T-helper 22 cell (primary cell): ENCODE measurements at places on chromosomes 3 and 15.

- no peak for DNase-seq
Measured at GRCh38 chr3:143977341-143978262, 6.0 kb downstream of the DIPK2A start.

- no peak for DNase-seq
Measured at GRCh38 chr15:62849316-62850106, 193.0 kb upstream of the TPM1 start.

GRCh38 chr3:13046569-13047274 lies 26.5 kb downstream of the IQSEC1 start:
- no peak for DNase-seq

- no peak for DNase-seq
Measured at GRCh38 chr3:188947401-188948280, 224.1 kb upstream of the TPRG1 start.

GRCh38 chr15:53962646-53963561 lies 15.3 kb upstream of the UNC13C start:
- no peak for DNase-seq

DNA sequence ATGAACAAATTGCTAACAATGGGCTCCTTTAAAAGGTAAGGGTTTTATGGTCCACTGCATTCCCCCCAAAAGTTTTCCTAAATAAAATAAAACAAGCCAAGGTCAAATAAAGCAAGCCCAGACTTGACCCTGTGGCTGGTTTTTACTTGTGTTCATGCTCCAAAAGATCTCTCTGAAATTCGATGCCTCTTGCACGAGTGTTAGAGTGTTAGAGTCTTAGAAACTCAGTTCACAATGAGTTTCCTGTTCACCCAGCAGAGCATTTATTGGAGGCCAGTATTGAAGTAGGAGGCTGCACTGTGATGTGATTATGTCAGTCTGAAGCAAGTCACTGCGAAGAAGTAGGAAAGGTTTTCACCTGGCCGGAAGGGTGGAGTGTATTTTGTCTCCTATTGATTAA lies 59.9 kb upstream of the LRTM1 start:
- DNase-seq, result no peak

- DNase-seq, result no peak
Measured at GRCh38 chr15:88255484-88256278, 858 bp downstream of the NTRK3 start.

DNA sequence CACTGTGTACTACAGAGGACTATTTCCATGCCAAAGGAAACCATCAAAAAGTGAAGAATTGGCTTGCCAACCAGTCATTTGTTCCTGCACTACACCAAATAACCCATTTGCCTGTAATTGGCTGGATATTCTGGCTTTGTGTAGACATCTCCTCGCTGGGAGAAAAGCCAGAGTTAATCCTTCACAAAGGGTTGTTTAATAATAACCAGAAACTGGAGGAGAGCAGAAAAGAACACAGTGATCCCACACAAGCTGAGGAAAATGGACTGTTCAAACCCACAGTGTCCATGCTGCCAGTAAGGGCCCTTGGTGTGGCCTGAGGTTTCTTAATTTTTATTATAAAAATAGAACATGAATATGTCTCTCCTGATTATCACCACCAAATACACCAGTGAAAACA lies 294.0 kb downstream of the RORA start:
- DNase-seq, result no peak

DNA sequence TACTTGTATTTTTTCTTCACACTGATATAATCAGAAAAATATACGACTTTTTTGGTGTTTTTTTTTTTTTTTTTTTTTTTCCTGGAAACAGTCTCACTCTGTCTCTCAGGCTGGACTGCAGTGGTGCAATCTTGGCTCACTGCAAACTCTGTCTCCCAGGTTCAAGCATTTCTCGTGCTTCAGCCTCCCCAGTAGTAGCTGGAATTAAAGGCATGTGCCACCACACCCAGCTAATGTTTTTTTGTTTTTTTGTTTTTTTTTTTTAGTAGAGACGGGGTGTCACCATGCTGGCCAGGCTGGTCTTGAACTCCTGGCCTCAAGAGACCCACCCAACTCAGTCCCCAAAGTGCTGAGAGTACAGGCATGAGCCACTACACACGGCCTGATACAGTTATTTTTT lies 20.8 kb upstream of the DNAAF4 start:
- DNase-seq, result no peak

DNA sequence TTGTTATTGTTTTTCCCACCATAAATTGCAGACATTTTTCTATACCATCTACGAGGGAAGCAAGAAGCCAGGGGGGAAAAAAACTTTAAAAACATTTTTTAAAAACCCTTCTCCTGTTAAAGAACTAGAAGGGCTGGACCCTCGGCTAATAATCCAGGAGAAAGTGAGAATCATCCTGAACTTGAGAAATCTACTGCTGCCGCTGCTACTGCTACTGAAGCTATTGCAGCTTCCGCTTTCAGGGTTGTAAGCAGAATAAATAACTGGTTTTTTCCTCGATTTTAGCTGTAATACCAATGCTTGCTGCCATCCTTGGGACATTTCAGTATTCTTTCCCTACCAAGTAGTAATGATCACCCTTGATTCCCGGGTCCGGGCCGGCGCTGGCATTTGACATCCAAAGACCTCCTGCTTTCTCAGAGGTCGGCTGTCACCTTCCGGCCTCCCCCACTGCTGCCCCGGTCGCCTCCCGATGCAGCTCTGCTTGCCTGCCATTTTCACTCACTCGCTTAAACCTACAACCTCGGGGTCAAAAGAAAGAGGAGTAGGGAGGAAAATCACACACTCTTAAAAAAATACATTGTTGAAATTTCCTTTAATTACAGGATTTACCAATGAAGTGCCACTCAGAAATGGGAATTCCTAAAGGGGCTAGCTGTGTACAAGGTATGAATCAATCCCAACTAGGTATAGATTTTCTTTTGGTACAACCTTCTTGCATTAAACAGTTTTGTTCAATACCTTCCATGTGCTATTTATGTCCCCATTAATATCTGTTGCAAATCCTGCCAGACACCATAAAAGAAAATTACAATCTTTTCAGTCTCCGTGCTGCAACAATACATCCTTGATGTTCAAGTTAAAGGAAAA lies 674 bp upstream of the MECOM start:
- DNase-seq, result no peak

DNA sequence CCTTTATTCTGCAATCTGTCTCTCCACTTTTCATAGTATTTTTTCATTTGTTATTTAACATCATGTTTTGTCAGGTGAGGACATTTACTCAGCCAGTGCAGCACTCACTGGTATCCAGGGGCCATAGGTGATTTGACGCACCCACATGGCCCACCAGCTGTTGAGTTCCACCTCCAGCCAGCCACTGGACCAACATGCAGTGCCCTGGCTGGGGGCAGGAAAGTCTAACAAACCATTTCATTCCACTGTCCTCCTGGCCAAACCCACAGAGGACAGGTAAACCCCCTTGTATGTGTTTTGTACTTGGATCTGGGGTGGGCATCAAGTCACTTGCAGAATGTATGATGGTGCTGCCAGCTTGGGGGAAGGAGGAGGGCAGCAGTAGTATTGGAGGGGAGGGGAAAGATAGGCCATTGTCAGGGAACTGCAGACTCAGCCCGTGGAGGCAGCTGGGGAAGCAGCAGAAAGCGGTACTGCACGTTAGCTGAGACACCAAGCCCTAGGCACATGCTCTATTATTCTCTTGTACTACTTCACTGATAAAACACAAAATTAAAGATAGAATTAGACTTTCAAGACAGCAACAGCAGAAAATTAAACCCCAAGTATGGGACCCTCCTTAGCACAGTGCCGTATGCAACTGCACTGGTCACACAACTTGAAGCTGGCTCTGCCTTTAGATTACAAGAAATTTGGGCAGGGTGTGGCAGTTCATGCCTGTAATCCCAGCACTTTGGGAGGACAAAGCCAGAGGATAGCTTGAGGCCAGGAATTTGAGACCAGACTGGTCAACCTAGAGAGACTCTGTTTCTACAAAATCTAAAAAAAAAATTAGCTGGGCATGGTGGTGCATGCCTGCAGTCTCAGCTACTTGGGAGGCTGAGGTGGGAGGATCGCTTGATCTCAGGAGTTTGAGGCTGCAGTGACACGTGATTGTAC lies 15.4 kb upstream of the RPL24 start:
- DNase-seq, result no peak

- DNase-seq, result peak; percentile 6
Measured at GRCh38 chr3:153768561-153769469, 352.4 kb upstream of the ARHGEF26 start.

DNA sequence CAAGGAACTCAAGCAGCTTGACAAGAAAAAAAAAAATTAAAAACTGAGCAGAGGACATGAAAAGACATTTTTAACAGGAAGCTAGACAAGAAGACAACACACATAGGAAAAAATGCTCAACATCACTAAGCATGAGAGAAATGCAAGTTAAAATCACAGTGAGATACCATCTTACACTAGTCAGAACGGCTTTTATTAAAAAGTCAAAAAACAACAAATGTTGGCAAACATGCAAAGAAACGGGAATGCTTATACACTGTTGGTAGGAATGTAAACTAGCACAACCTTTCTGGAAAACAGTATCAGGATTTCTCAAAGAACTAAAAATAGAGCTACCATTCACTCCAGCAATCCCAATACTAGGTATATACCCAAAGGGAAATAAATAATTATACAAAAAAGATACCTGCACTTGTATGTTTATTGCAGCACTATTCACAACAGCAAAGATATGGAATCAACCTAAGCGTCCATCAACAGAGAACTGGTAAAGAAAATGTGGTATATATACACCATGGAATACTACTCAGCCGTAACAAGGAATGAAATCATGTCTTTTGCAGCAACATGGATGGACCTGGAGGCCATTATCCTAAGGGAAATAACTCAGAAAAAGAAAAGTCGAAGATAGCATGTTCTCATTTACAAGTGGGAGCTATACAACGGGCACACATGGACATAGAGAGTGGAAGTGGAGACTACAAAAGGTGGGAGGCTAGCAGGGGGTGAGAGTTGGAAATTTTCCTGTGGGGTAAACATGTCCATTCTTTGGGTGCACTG lies 5.2 kb downstream of the GOLIM4 start:
- no peak for DNase-seq

DNA sequence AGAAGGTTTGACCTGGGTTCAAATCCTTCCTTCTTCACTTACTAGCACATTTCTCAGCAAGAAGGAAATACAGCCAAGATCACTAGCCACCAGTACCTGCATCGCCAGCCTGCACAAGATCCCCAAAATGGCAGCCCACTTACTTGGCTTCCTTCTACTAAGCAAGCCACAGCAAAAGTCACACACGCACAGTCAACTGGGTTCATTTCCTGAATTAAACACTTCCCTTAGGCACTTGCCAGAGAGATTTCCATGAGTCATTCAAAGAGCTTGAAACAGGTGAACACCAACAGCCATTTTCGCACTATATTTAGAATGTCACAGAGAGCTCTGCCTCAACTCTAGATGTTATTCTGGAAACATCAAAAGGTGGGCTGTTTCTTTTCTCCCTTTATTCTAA lies 42.6 kb downstream of the MGLL start:
- no peak for DNase-seq

DNA sequence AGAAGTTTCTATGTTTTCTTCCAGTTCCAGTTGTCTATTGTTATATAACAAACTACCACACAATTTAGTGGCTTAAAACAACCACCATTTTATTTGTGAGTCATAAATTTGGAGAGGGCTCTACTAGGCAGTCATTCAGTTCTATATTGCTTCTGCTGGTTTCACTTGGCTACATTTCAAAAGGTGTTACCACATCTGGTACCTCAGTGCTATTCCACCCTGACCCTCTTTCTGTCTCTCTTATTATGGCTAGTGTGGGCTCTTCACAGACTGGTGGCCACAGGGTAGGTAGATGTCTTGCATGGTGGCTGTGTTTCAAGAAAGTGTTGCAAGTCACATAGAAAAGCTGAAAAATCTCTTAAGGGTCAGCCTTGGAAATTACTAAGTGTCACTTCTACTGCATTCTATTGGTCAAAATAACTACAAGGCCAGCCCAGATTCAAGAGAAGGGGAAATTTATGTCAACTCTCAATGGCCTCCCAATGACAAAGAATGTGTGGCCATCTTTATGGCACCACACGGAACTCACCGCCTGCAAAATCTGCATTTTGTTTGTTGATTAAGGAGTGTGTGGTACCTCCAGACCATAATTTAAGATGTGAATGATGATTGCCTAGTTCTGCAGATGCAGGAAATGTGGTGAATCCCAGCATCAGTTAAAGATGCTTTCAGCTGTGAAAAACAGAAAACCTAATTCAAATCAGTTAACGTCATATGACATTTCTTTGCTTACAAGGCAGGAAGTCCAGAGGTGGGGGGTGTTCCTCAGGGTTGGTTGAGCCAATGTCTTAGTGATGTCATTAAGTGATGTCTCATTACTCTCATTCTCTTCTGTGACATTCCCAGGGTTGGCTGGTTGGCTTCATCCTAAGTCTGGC lies 105.8 kb upstream of the RASGRP1 start:
- peak; percentile 74 for DNase-seq

- DNase-seq, result no peak
Measured at GRCh38 chr15:48992545-48992944, 28.8 kb upstream of the SHC4 start.

GRCh38 chr3:154981201-154981600 lies 98.9 kb upstream of the MME start:
- DNase-seq, result no peak

DNA sequence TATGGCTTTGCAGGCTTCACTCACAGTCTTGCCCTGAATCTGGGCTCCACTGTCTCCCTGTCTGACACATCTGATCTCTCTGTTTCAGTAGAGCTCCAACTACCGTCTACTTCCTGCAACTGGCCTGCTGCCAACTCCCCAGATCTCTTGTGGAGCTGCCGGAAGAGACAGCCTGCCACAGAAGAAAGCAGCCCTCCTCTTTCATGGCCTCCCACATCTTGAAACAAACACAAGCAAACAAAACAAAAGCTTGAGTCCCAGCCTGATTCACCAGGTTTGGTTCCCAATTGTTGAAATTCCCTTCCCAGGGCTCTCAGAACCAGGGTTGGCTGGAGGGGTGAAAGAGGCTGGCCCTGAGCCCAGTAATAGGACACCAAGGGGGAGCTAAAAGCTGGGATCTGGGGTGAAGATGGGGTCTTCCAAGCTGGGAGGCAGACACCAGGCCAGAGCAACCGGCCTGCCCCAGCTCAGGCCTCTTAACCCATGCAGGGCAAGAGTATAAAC lies 55.3 kb upstream of the CA12 start:
- peak; percentile 52 for DNase-seq

- DNase-seq, result no peak
Measured at GRCh38 chr3:110894574-110894973, 177.0 kb upstream of the NECTIN3 start.

DNA sequence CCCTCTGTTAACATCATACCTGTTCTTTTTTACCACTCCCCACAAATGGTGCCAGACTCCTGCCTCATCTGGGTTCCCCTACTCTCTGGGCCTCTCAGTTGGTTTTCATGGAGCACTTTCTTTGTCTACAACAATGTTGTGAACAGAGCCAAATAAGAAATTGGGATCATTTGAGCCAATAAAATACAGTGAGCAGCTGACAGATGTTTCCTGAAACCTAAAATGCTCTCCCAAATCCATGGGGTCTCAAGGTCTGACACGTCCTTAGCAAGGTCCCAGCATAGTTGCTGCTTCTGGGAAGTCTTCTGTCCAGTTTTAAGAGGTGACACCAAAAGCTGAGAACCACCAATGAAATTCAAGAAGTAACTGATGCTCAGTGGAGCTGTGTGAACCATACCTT lies 1.7 kb downstream of the NMNAT3 start:
- DNase-seq, result no peak
